ENCODE measurements at places on chromosomes 7 and 10. TPM values are rescaled to one million over a fixed set of nuclear protein-coding genes. Genes with fewer than 3 reads are reported as not detected.

DNA sequence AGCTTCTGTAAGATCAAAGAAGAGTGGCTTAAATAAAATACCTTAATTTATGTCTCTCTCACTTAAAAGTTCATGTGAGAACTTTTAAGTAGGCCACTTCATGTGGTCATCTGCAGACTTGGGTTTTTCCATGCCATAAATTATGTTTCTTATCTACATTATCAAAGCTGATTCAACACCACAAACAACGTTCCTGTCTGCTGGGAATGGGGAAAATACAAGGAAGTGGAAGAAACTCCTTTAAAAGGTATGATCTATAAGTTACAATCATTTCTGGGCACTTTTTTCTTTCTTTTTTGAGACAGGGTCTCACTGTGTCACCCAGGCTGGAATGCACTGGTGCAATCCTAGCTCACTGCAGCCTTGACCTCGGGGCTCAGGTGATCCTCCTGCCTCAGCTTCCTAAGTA, 16.9 kb upstream of the OTUD1 start:
- no peak for DNase-seq

GRCh38 chr10:3290550-3290949, 118.0 kb upstream of the PITRM1 start:
- no peak for DNase-seq

DNA sequence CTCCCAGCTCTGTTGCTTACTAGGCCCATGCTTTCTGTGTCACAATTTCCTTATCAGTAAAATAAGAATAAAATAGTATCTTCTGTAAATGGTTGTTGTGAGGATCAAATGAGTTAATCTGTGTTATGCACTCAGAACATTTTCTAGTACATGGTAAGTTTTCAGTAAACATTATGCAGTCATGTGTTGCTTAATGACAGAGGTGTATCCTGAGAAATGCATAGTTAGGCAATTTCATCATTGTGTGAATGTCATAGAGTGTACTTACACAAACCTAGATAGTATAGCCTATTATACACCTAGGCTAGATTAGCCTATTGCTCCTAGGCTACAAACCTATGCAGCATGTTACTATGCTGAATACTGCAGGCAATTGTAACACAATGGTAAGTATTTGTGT, 4.4 kb downstream of the PTTG1IP2 start:
- no peak for DNase-seq

DNA sequence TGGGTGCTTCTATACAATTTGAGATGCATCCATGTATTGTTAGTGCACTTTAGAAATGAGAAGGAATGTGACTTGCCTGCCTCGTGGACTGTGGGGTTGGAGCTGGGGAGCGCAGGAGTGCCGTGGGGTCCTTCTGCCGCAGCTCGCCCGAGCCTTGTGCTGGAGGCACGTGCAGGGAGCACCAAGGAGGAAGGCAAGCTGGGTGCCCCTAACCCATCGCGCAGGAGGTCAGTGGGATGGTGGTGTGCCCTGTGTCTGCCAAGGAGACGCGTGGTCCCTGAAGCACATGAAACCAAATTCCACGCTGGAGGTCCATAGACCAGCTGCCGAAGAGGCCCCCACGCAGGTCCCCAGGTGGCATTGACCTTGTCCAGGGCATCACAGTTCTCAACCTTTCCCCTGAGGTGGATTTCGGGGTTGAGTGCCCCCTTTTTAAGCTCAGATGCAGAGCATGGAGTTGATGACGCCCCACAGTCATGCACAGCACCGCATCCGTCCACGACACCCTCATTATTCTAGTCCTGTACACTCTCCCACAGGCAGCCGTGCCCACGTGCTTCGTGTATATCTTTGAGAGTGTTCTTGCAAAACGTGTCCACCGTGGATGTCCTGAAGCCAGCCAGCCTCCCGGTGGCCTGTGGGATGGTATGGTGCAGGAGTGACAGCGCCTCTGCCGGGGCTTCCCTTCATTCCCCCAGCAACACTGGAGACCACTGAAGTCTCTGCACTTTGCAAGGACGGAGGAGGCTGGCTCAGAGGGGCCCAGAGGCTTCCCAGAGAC, 35.5 kb downstream of the FKBP6 start:
- no peak for DNase-seq

DNA sequence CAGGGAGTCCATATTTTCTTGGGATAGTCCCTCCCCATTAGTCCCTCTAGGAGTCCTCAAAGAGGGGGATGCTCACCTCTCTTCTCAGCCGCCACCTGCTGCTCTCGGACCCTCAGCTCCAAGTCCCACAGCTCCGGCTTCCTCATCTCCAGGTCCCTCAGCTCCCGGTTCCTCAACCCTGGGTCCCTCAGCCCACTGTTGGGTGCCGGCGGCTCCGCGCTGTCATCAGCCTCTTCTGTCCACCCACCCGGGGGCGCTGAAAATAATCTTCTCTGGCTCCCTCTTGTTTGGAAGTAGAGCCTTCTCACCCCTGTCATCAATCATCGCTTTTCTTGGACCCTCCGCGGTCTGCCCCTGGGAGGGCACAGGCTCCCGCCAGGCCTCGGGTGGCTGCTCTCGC, 13.3 kb upstream of the CNNM1 start:
- DNase-seq = no peak

DNA sequence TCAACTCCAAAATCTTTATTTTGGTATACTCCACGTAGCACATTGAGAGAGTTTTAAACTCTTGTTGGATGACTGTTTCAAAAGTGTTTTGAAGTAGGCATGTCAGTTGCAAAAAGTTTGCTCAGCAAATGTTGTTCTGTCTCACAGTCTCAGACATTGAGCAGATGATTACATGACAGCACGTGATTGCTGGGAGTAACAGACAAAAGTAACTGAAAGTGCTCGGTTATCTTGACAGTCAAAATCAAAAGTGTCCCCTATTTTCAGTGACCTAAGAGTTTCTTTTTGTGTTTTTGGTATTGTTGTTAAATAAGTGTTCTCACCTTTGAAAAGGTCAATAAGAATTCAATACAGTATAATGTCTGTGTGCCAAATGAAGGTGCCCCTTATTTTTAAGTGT, 84.3 kb downstream of the CFTR start:
- DNase-seq = no peak

- DNase-seq = no peak
Measured at GRCh38 chr10:117346574-117346973, 28.7 kb downstream of the PDZD8 start.

Gene SFTPA1
- 1.4 TPM for total RNA-seq

Gene MRLN
- total RNA-seq = 0.47 TPM

Gene LLCFC1
- not detected for total RNA-seq

Measured in thymus (tissue), 14 donors.